ENCODE measurements at places on chromosomes 6 and 20.

GRCh38 chr6:145904391-145904790, 59.8 kb downstream of the SHPRH start:
- no peak for DNase-seq

DNA sequence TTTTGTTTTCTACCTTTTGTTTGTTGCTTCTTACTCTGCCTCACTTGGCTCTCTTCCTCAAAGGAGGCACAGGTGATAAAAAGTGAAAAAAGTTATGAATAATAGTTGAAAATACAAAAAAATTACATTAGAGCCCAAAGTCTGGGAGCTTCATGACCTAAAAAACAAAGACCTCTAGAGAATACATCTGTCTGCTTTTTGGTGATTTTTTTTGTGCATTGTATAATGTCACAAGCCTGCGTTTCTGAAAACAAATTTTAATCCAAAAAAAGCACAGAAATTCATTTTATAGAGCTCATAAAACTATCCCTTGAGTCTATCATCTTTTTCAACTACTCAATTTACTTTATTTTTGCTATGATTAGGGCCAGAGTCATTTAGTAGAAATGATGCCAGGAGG, 41.4 kb upstream of the ARHGAP18 start:
- no peak for DNase-seq

GRCh38 chr20:16747291-16747811, 807 bp upstream of the OTOR start:
- no peak for DNase-seq

DNA sequence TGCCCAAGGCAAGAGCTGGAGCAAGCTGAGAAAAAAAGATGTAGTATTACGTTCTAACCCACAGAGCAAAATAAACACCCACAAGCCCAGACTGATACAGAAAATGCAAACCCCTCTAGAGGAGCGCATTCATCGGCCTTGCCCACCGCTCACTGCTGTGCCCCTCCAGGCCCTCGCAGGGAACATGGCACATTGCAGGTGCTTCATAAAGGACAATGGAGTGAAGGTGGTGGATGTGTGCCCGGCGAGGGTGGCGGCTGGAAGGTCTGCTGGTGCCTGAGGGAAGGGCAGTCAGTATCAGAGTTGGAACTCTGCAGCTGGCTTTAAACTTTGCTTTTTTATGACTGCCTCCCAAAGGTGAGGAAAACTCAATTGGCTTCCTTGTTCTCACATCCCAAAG, 18.5 kb upstream of the IRF4 start:
- no peak for DNase-seq

All from stimulated activated CD8-positive, alpha-beta memory T cell treated with anti-CD3 and anti-CD28 coated beads, Interleukin-2, amount 100 ng/mL, for 48 hours (primary cell).